HAP-1 (cell line): ENCODE measurements at places on chromosomes 6 and 20.

DNA sequence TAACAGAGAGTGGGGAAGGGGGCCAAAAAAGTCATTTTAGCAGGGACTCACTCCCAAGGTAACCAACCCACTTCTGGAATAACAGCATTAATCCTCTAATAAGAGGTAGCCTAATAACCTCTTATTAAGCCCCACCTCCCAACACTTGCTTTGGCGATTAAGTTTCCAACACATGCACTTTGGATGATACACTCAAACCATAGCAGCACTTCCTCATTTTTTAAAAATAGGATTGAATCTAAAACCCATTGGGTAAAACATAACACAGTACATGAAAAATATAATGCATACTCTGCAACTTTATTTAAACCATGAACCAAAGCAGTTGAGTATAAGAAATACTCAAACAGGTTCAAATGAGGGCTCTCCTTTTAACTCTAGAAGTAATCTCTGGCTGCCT, 318.3 kb downstream of the HACE1 start:
- no peak for DNase-seq

GRCh38 chr20:49445176-49445575, 37.3 kb downstream of the KCNB1 start:
- DNase-seq: no peak

DNA sequence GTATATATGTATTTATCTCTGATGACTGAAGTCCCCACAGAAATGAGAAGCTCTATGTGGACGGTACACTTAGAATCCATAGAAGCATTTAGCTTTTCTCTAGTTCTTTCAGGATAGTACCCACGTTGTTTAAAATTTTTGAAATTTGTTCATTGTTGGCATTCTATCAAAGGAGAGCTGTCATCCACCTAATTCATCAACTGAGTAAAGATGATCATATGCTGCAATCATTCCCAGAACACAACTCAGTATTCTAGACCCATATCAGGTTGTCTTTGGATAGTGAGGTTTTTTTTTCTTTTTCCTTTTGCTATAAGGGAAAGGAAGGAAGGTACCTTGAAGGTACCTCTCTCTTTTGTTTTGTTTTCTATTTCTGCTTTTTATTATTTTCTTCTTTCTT, 9.3 kb downstream of the SERAC1 start:
- DNase-seq: no peak

- no peak for DNase-seq
These were observed 43.3 kb upstream of the CHRNA4 start for GRCh38 chr20:63404129-63405085.

DNA sequence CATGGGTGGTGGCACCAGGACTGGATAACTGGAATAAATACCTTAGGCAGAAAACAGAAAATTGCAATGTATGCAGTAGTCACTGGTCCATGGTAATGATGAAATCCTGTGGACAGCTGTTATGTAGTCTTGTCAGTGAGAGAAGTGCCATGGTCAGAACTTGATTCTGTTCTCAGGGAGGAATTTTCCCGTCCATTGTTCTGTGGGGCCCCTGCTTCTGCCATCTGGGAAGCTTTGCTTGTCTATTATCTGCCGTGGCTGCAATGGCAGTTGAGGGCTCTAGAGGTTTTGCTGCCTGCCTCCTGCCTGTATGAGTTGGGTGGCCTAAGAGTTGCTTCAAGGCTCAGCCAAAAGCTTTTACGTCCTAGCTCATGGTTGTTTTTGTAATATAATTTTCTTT, 126.8 kb upstream of the SLC35B3 start:
- DNase-seq: no peak

DNA sequence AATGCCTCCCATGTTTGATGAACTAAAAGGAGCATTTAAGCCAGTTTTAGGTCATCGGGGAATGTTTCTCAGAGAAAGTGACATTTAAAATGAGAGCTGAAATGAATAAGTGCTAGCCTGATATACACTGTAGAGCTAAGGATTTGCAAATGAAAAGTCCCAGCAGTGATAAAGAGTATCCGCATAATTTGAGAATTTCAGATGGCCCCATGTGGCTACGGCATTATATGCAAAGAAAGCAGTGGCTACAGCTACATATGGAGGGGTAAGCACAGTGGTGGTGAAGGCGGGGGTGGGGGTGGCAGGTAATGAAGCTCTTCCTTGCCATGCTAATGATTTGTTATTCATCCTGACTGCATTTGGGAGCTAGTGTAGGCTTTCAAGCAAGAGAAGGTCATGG, 371.3 kb downstream of the ARHGAP18 start:
- DNase-seq: no peak

DNA sequence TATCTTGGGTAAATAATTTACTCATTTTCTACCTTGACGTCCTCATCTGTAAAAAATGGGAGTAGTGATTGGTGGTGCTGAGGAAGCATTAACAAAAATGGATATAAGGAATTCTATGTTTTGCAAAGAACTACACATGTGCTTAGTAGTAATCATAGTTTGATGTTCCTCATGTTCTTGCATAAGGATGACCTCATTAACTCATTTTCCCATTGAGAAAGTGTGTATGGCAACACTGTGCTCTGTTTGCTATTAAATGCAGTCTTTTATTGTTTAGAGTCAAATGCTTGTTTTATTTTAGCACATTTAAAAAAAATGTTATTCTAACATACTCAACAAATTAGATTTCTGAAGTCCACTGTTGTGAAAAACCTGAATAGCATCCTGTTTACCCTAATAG, 211.2 kb upstream of the RSPO3 start:
- no peak for DNase-seq

DNA sequence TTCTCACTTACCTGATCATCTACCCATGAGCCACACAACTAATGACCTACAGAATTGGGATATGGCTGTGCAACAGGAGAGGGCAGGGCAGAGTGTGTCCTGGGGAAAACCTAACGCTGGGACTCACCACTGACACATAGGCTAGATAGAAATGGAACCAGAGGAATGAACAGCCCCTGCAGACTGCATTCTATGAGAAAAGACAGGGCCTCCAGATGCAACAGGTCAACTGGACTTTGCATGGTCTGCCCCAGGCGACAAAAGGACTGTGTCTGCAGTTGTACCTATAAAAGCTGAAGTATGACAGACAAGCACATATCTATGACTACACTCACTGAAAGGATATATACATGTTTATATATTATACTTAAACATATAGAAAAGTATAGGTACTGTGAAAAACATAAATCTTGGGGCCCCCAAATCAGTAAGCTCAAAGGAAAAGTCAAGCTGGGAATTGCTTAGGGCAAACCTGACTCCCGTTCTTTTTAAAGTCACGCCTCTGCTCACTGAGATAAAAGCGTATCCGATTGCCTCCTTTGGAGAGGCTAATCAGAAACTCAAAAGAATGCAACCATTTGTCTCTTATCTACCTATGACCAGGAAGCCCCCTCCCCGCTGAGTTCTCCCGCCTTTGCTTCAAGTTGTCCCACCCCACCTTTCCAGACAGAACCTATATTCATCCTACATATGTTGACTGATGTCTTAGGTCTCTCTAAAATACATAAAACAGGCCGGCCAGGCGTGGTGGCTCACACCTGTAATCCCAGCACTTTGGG, 68.5 kb downstream of the EPB41L2 start:
- no peak for DNase-seq

- DNase-seq: no peak
These were observed 35.2 kb upstream of the YWHAB start for GRCh38 chr20:44850272-44850671.

- DNase-seq: no peak
These were observed 24.4 kb downstream of the MAP1LC3A start for GRCh38 chr20:34582911-34583310.

- no peak for DNase-seq
These were observed 3.8 kb upstream of the SPO11 start for GRCh38 chr20:57325632-57326356.

DNA sequence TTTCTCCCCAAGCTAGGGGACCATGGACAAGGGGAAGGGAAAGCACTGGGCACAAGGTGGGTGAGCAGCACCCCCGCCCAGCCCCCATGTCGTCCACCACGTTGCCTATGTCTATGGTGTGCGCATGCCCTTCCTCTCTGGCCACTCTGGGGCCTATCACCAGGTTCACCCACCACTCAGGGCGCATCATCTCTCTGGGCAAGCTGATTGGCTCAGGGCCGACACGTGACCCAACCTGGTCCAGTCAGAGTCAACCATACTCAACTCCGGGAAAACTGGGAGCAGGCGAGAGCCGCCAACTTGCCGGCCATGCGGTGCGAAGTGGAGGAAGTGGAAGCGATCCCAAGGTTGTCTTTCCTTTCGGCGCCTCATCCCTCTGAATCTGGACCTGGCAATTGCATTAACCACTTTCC, 25.9 kb downstream of the ACSS1 start:
- DNase-seq: no peak

DNA sequence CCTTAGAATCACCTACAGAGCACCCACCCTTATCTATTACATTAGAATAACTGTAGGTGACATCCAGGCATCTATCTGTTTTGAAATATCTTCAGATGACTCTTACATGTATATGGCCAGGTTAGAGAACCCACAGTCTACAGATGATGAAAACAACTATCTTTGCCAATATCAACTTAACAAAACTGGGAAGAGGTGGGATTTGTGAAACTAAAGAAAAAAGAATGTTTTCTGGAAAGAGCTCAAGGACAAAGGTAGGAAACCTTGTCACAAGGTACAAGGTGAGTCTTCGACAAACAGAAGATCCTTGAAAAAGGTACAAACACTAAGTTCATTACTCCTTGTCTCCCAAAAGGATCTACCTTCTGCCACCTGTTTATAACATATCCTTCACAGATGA, 47.0 kb upstream of the DST start:
- DNase-seq: no peak

DNA sequence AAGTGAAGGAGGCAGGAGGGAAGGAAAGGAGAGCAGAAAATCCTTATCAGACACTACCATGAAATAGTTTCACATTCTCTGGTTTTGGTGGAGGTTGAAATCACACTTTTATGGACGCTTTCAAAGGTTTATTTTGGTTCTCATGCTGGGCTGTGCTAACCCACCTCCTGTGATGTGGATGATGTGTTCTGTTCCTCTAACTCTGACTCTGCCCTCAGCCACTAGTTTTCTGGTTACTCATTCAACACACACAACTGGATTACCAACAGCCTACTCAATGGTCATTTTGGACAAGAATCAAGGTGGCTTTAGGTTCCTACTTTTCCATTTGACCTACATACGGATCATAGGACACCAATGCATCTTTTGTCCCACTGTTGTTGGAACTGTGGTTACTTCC, 522.1 kb upstream of the BTBD3 start:
- DNase-seq: no peak

GRCh38 chr6:3230256-3230882, 2.9 kb upstream of the TUBB2B start:
- DNase-seq: no peak

GRCh38 chr6:74115674-74116073, 419.7 kb downstream of the CD109 start:
- no peak for DNase-seq

GRCh38 chr6:110538416-110539160, 62.2 kb upstream of the SLC22A16 start:
- no peak for DNase-seq

GRCh38 chr20:47453167-47453782, 48.4 kb upstream of the NCOA3 start:
- no peak for DNase-seq

GRCh38 chr6:150140236-150140969, 2.4 kb upstream of the PPP1R14C start:
- DNase-seq: no peak

GRCh38 chr6:140478631-140479030, 1104.2 kb upstream of the CITED2 start:
- DNase-seq: no peak

DNA sequence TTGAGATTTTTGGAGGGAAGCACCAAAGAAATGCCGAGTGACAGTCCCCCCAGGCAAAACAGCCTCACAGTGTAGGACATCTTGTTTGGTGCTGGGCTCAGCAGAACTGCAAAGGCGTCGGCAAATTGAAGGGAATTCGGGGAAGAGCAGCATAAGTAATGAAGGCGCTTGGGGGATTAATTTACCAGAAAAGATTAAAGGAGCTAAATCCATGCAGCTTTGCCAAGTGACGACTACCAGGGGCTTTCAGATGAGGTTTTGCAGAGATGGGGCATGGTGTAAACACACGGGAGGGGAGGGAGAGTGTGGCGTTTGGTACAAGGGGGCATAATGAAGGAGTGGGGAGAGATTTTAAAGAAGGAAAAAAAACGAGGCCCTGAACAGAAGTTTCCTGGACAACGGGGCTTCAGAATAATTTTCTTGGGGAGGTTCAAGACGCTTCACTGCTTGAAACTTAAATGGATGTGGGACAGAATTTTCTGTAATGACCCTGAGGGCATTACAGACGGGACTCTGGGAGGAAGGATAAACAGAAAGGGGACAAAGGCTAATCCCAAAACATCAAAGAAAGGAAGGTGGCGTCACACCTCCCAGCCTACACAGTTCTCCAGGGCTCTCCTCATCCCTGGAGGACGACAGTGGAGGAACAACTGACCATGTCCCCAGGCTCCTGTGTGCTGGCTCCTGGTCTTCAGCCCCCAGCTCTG, 45.4 kb upstream of the CDH22 start:
- DNase-seq: no peak

- DNase-seq: no peak
These were observed 242.1 kb downstream of the CDC5L start for GRCh38 chr6:44629636-44630035.

DNA sequence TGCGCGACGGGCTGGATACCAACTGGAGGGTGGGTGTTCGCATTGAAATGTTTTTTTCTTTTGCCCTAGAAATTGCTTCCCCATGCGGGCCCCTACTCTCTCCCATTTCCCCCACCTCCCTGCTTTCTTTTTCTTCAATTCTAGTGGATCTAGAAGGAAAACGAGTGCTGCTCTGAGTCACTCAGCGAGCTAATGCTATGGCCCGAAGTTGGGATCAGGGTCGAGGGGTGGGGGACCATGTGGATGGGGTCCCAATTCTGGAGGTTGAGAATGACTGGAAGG, 71.5 kb downstream of the SOX4 start:
- no peak for DNase-seq

DNA sequence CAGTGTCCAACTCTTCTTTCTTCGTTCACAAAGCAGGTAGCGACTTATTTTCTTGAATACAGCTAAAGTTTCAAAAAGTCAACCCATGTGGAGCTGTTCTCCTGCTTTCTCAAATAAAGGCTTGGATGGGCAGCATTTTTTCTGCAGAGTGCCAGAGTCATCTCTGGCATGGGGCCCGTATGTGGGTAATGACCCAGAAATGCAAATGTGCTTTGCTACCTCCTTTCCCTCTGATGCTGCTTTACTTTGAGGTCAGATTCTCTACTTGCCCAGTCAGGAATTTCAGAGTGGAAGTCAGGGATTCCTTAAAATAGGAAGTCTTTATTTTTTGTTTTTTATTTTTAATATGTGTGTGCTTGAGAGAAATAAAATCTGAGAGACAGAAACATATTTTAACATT, 4.9 kb downstream of the NKAIN2 start:
- DNase-seq: no peak

- DNase-seq: no peak
These were observed 42.2 kb downstream of the NFATC2 start for GRCh38 chr20:51500311-51500710.

GRCh38 chr6:15325540-15325955, 79.7 kb downstream of the JARID2 start:
- no peak for DNase-seq
